ENCODE measurements at places on chromosomes 5 and 9. TPM values are rescaled to one million over a fixed set of nuclear protein-coding genes. Genes with fewer than 3 reads are reported as not detected.
A peak's percentile ranks its signal among the peaks of the same experiment; 100 is the strongest.

EIF4E1B gene
- not detected for total RNA-seq

GRCh38 chr9:16964228-16964627 lies 93.8 kb upstream of the BNC2 start:
- no peak for DNase-seq

DNA sequence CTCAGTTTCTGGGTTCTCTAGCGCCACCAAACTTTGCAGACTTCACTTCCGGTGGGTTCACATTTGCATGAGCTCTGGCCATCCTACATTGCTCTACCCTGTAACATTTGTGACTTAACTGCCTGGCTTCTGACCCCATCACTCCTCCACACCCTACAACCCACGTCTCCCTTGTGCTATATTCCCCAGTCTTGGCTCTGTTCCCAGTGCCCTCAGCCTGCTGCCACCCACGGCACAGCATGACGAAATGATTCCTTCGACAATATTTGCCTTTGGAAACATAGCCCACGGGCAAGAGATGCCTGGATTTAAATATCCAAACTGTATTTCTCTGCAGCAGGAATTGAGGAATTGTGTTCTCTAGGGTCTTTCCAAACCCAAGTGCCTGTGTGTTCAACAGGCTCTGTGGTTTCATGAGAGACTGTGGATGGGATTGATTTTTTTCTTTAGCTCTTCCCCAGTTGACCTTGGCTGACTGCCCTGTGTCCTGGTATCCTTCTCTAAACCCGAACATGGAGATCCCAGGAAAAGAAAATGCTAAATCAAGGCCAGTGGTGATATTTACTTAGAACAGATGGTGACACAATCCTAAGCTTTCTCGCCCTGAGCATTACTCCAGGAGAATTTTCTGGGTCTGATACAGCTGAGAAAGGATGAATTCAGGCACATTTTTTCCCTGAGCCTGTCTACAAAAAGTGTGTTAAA lies 44.4 kb upstream of the GRIA1 start:
- no peak for DNase-seq

GRCh38 chr5:72228960-72229359 lies 91.1 kb downstream of the MRPS27 start:
- DNase-seq, result no peak

DNA sequence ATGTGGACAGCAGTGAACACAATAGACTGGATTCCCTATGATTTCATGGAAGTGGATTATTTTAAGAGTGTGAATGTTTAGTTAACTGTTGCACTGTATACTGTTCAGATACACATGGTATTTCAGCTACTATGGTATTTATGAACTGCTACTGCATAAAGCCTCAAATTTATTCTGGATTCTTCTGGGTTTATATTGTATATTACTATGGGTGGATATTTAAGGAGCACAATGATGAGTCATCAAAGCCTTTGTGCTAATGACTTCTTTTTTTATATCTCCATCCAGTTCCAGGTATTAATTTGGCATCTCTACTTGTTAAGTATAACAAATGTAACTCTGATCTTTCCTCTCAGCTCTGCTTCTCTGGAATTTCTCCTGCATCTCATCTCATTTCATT lies 6.8 kb downstream of the KDM4C start:
- DNase-seq, result no peak

GRCh38 chr5:105158526-105158925 lies 1595.9 kb upstream of the NUDT12 start:
- no peak for DNase-seq

SPINK6 gene
- total RNA-seq, result 3.0 TPM

GPR150 gene
- 0.28 TPM for total RNA-seq

- DNase-seq, result no peak
Observed at GRCh38 chr9:21989440-21990189, 4.6 kb downstream of the CDKN2A start.

TRIM7 gene
- 3.9 TPM for total RNA-seq

- DNase-seq, result no peak
Observed at GRCh38 chr9:105511446-105511845, 46.5 kb upstream of the FKTN start.

CDH9 gene
- total RNA-seq, result not detected

DNA sequence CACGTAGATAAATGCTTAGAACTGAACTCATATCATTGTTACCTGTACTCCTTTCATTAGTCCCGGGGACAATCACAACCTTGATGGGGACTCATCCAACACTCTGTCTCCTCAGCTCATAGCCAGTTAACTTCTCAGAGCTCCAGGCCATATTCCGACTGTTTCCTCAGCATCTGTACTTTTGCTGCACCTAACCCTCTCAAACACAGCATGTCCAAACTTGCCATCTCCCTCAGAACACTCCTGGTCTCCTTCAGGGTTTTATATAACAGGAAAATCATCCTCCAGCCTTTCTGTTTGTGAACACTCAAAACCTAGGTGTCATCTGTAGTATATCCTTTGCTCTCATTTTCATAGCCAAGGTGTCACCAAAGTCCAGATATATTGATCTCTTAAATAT lies 150.5 kb downstream of the CDH6 start:
- no peak for DNase-seq

DND1 gene
- 1.1 TPM for total RNA-seq

DNA sequence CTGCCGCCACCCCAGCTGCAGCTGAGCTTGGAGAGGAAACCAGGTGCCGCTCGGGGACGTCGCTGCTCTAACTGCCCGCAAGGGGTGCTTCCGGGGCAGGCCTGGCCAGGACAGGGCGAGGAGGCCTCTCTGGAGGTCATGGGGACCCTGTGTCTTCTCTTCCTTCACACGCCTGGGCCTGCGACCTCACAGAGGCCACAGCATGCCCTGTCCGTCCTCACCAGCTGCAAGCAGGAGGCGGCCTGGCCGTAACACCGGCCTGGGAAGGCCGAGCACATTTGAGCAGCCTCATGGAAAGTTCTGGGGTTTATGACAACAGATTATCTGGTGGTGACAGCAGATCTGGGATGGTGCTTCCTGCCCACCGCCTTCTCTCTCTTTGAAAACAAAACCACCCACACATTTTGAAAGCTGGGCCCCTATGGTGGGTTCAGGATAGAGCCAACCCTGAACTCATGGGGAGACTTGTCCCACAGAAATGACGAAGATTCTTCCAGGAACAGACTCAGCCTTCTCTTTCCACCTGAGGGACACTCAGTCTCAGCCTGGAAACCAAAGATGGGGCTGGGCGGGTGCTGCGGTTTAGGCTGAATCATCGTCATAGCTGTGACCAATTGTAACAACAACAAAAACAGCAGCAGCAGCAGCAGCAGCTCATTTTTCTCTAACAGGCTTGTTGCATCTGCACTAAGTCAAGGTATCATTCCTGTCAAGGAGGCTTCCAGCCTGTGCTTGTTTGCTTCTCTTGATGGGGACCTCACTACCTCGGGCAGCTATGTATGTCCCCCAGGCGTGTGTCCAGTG lies 99.6 kb upstream of the RAPGEF1 start:
- no peak for DNase-seq

DNA sequence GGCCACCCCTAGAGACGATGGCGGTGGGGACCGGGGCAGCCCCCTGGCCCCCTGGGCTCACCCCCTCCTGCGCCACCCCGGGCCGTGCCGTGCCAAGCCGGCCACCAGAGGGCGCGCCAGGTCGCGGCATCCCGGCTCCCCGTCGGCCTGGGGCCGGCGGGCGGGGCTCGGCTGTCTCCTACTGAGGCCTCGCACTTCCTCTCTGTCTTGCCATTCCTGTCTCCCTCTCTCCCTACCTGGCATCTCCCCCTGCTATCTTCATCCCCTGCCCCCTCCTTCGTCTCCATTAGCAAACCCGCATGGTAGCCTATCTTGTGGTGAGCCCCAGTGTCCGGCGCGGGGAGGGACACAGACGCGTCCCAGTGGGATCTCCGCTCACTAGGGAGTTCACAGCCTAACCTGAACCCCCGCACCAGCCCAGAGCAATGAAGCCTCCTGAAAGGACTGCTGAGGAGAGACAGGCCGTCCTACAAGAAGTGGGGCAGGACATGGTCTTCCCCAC lies 29.8 kb upstream of the FABP6 start:
- DNase-seq, result peak; percentile 87

SPINK13 gene
- total RNA-seq, result not detected

GRCh38 chr5:153212471-153212870 lies 278.0 kb upstream of the GRIA1 start:
- no peak for DNase-seq

GRCh38 chr9:77588271-77588937 lies 59.7 kb downstream of the GNA14 start:
- DNase-seq, result no peak

DNA sequence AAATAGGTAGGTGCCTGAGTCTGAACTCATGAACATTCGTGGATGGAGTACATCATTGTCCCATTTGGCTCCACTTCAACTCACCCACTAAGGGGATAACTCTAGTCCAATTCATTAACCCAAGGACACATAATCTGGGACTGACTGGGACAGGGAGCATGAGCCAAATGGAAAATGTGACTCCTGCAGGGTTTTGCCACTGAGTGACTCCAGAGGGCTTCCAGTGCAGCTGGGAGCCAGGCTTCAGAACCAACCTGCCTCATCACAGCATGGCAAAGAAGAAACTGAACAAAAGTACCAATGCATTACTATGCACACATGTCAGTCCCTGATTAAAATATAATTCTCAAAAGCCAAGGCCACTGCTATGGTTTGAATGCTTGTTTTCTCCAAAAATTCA lies 159.7 kb upstream of the SNX2 start:
- DNase-seq, result no peak

DNA sequence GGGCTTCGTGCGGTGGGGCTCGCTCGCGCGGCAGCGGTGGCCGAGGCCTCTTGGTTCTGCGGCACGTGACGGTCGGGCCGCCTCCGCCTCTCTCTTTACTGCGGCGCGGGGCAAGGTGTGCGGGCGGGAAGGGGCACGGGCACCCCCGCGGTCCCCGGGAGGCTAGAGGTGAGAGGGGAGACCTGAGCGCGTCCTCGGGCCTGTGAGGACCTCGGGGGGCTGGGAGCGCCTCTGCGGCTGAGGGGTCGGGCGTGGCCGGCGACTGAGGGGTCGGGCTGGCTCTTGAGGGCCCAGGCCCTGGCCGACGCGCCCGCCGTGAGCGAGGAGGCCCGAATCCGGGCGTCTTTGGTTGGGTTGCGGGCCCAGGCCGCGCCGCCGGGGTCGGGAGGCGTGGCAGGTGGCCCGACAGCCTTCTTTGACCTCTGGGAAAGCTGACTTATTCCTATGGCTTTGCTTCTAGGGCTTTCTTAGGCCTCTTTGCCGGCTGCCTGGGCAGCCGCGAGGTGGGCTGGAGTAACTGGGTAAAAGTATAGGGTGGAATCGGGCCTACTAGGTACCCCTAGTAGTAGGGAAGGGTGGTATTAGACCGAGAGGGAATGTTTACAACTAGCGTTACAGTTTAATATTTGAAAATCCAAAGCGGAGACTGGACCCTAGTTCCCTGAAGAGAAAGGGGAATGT lies at the start of gene CANX:
Gene CANX, plus strand, starts transcription at position 33 of the 681 bp plus-strand sequence. CDS start 6,715 bp downstream, outside the sequence.
- DNase-seq, result no peak

CDX1 gene
- total RNA-seq, result 302 TPM

ATOX1 gene
- total RNA-seq, result 52.5 TPM

DNA sequence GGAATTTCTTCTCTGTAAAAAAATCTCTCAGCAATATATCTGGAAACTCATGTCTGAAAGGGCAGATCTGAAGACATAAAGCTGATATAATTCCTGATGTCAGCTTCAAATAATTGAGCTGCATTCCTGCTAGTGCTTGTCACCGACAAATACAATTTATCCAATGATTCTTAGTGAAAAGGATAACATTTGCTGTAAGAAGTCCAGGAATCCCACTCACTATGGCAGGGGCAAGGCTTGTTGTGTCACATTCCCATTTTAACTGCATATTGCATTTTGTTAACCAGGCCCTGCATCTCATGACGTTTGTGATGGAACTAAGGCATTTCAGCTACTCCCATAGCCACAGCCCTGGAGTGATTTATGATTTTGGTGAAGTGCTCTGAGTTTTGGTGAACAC lies 160.1 kb upstream of the DAB2 start:
- DNase-seq, result no peak

GRCh38 chr5:15702102-15702501 lies 202.1 kb downstream of the FBXL7 start:
- DNase-seq, result no peak

GSN gene
- 443 TPM for total RNA-seq
